Stimulated activated naive CD8-positive, alpha-beta T cell treated with anti-CD3 and anti-CD28 coated beads, Interleukin-15, Interleukin-2, amounts not matched to agents 100 U/mL and 50 U/mL, for 24 hours (primary cell): ENCODE measurements at places on chromosomes 4 and X.

GRCh38 chr4:67568820-67569219, 10.3 kb downstream of the STAP1 start:
- no peak for DNase-seq

GRCh38 chr4:78528327-78528726, 23.2 kb upstream of the ANXA3 start:
- no peak for DNase-seq

DNA sequence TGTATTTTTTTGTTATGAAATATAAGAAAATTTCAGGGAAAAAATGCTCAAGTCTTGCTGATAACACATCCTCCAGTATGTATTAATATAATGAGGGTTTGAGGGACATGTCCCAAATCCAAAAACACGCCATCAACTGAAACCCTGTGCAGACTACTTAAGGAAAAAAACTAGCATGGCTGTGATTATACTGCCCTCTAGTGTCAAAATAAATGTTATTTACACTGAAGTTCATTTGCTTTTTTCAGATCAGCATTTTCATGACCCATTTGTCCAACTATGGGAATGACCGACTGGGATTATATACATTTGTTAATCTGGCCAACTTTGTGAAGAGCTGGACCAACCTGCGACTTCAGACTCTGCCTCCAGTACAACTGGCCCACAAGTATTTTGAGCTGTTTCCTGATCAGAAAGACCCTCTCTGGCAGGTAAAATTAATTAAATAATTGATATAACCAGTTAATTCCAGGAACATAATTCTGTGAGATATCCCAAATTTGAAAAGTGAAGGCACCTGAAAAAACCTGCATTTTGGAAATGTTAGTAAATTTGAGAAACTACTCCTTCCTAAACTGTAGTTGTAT, 128.5 kb downstream of the PRSS12 start:
- DNase-seq: no peak

DNA sequence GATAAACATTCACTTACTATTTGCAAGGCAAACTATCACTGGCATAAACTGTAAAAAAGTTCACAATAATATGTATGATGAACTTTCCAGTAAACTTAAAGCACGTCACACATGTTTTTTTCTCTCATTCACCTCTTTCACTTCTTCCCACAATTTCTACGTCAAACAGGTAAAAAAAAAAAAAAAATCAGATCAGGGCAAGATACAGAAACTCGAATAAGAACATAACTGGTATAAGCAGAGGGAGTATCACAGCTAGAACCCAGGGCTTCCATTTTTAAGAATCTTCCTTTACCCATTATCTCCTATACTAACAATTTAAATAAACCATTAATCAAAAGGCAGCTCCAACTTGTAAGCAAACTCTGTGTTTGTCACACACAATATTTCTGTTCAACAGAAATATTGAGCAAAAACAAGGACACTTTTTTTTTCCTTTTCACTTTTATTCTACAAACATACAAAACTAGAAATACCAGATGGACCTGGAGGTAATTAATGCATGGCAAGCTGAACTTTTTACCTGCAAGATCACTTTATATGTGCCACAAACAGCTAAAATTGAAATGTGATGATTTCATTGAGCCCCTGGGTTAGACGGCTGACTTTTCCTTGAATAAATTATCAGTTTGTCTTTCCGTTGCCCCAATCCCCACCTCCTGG, 47.5 kb upstream of the NSUN7 start:
- no peak for DNase-seq

- no peak for DNase-seq
Observed at GRCh38 chr4:52425751-52426326, 233.3 kb downstream of the USP46 start.

GRCh38 chr4:67796810-67797209, 42.6 kb upstream of the GNRHR start:
- no peak for DNase-seq

GRCh38 chrX:126124721-126125120, 41.4 kb downstream of the DCAF12L2 start:
- DNase-seq: no peak

DNA sequence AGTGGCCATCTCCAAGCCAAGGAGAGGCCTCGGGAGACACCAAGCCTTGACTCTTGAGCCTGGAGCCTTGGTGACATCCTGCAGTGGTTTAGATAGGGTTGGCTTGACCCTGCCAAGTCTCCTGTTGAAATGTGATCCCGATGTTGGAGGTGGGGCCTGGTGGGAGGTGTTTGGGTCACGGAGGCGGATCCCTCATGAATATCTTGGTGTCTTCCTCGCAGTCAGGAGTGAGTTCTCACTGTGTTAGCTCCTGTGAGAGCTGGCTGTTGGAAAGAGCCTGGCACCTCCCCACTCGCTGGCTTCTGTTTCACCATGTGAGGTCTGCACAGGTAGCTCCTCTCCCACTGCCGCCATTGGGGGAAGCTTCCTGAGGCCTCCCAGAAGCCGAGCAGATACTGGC, 38.8 kb downstream of the ADRA2C start:
- no peak for DNase-seq

- no peak for DNase-seq
Observed at GRCh38 chr4:77877771-77878565, 15.3 kb downstream of the MRPL1 start.

DNA sequence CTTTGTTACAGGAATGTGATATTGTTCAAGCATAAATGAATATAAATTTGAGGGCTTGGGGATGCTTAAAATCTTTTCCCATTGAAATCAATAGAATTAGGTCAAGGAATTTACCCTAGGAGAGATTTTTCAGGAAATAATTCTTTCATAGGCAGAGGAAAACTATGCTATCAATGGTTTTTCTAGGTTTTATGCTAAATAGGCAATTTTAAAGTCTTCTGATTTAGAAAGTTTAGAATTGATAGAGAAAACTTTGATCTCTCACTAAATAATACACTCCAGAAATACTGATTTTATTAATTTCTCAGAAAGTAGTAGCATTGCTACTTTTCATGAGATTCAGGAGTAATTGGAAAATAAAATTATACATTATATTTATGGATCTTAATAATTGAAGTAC, 36.5 kb upstream of the GNRHR start:
- no peak for DNase-seq

DNA sequence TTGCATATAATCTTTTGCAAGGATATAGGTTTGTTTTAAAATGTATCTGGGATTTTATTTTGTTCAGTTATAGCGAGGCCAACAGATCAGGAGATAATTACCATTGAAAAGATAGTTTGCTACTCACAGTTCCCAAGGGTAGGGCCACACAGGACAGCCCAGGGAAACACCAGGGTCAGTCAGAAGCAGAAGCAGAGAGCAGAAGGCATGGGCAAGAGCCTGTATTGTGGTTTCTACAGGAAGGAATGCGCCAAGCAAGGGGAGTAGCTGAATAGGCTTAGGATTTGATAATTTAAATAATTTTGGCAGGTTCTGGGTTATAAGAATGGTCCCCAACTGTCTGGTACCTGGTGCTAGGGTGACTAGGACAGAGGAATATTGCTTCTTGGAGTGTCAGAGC, 61.6 kb downstream of the SYNPO2 start:
- DNase-seq: no peak

DNA sequence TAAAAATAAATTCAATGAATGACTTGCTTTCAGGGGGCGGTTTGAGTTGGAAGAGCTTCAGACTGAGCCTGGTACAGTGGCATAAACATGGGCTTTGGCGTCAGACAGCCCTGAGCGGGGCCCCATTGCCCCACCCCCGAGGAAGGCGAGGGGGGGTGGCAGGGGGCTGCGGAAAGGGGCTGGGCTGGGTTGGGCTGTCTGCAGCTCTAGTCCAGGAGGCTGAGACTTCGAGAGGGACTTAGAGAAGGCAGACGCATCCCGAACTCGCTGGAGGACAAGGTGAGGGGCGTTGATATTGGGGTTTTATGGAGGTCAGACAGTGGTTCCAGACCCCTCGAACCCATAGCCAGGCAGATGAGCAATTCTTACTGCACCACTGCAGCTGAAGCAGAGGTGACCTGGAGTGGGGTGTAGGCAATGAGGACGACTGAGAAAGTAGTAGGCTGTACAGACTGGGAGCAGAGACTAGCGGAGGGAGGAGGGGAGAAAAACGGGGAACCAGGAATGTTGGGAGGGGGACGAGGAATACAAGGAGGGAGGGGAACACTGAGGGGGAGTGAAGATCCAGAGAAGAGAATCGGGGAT, at the start of gene MAGED2:
MAGED2 (plus strand) TSS at position 222 of the 585 bp plus-strand sequence. CDS start 1,587 bp downstream, outside the sequence.
- peak; percentile 29 for DNase-seq

DNA sequence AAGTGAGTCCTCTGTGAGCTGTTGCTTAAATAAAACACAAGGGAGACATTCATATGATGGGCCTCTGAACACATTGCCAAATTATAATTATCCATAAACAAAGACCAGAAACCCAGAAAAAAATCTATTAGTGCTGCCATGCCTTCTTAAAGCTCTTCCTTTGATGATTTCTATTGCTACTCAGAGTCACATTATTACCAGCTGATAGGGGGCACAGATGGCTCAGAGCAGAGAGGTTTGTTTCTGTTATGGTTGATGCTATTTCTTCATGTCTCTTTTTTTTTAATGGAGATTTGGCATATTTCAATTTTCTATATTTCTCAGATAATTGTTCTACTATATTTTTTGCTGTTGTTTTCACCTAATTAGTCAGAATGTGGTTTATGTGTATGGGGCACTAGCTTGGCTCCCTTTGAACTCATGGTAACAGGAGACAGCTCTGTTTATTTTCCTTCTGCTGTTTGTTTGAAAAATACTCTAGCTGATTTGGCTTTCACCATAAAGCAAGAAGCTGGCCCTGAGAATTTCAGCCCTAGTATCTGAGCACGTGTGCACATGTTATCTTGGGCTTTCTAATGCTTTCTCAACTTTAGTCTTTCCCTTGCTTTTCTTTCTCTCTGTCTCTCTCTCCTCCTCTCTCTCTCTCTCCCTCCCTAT, 568.8 kb downstream of the PPARGC1A start:
- DNase-seq: no peak

- no peak for DNase-seq
Observed at GRCh38 chrX:150574559-150575418, 6.4 kb downstream of the MTM1 start.
